ENCODE measurements at places on chromosomes 11 and 22.

DNA sequence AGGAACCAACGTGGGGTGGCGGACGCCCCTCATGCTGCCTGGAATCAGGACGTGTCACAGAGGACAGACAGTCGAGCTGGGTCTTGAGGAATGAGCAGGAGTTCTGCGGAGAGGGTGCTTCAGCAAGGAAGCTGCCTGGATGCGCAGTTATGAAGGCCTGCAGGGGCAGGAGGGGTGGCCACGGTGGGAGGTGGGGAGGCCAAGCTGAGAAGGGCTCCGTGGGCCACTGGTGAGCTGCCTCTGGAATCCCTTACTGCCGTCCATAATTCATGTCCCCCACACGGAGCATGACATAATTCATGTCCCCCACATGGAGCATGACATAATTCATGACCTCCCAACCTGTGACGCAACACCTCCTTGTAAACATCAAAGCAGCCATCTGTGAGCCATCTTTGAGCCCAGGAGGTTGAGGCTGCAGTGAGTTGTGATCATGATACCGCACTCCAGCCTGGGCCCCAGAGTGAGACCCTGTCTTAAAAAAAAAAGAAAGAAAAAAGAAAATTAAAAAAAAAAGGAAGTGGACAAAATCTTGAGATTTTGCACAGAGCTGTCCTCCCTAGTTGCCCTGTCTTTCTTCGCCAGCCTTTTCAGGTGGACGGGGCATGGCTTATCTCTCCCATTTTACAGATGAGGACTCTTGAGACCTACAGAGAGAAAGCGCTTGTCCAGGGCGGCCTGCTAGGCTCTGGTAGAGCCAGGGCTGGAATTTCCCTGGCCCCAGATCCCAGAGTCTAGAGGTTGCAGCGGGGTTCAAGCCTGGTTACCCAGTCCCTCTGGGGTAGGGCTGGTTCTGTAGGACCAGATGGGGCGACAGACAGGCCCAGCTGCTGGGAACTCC is 24.3 kb upstream of the PICK1 start:
- DNase-seq: no peak

- DNase-seq: no peak
Measured at GRCh38 chr11:10322401-10322800, 17.5 kb downstream of the ADM start.

DNA sequence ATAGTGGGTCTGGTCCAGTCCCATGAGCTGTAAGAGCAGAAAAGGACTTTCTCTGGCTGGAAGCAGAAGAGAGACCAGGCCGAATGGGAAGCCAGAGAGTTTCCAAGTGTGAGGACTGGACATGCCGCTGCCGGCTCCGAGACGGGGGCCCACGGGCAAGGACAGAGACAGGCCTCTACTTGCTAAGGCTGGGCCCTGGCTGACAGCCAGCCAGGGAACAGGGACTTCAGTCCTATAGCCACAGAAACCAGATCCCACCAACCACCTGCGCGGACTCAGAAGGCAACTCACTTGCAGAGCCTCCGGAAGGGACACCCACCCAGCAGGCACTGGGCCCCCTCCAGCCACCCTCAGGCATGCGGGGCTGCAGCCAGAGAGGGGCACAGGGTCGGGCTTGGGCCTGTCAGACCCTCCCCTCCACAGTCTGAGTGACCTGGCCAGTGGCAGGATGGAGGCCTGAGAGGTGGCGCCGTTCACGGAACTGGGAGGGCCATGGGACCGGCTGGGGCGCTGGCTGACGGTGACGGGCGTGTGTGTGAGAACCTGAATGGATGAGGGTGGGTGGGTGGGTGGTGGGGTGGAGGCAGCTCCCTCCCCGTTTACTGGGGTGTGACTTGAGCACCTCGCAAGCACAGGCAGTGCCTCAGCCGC is 47.8 kb upstream of the A4GALT start:
- no peak for DNase-seq

DNA sequence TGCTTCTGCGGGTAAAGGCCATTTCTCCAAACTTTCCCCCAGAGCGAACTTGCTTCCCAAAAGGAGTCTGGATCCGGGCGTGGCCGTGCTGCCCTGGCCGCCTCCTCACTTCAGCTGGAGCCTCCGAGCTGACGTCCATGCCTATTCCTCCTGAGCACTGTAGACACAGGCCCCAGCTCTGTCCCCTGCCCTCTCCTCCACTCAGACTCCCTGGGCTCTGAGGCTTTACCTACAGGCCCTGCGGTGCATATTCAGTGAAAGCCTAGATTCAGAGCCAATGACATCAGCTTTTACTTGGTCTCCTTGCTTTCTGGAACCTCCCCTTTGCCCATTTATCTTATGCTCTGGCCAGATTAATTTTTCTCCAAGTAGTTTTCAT is 9.7 kb downstream of the LRP5 start:
- no peak for DNase-seq

DNA sequence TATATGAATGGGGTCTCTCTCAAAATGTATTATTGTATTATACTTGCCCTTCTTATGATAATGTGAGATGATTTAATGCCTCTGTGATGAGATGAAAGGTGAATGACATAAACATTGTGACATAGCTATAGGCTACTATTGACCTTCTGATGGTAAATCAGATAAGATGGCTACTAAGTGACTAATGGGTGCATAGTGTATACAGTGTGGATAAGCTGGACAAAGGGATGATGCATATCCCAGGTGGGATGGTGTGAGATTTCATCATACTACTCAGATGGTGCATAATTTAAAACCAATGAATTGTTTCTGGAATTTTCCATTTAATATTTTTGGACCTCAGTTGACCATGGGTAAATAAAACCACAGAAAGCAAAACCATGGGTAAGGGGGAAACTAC is 243.5 kb downstream of the SBF2 start:
- DNase-seq: no peak

DNA sequence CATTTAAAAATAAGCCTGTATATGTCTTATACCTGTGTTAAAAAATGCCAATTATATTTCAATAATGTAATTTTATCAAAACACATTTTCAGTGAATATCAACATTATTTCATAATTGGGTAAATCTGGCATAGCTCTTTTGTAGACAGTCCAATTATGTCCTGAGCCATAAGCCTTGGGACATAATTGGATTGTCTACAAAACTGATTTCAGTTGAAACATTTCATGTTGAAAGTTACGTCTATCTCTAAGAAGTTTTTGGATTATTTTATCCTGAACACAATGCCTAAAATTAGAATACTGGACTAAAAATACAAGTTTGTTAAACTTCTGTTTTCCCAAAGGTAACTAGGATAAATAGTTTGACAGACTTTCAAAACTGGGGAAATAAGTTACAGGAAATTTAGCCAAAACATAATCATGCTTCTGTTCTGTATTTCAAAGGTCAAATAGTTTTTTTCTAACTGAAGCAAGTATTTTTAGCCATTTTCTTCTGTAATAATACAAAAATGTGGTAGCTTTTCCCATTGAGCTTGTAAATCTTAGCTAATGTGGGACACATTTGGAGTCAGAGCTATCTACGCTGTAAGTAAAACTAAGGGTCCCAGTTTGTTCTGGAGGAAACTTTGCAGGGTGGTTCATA is 100.7 kb upstream of the BIRC3 start:
- no peak for DNase-seq

DNA sequence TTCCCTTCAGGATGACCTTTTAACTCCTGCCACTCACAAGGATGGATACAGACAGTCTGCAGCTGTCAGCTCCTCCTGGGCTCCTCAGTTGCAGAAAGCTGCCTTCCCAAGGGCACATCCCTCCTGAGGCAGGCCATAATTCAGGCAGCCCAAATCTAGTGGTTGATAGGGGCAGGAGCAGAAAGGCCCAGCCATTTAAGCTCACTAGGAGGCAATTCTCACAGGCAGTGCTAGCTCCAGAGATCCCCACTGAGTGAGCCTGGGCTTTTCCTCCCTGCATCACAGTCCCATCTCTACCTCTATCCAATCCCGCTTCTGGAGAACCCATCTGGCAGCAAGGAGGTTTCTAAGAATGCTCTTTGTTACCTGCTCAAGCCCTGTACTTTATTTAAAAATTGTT is 200.6 kb downstream of the ARHGAP42 start:
- no peak for DNase-seq

- no peak for DNase-seq
Measured at GRCh38 chr11:45899086-45899447, 8.0 kb downstream of the FREY1 start.

GRCh38 chr11:2541881-2542361 is 97.1 kb downstream of the KCNQ1 start:
- DNase-seq: no peak

- no peak for DNase-seq
Measured at GRCh38 chr11:123374622-123374968, 55.5 kb upstream of the GRAMD1B start.

GRCh38 chr11:67694875-67695555 is 20.6 kb upstream of the ALDH3B2 start:
- no peak for DNase-seq

GRCh38 chr11:120241277-120241676 is 1.3 kb downstream of the POU2F3 start:
- DNase-seq: no peak

- no peak for DNase-seq
Measured at GRCh38 chr11:3198815-3199214, 19.8 kb downstream of the MRGPRG start.

GRCh38 chr11:88016392-88017170 is 158.7 kb downstream of the RAB38 start:
- DNase-seq: peak; percentile 10

DNA sequence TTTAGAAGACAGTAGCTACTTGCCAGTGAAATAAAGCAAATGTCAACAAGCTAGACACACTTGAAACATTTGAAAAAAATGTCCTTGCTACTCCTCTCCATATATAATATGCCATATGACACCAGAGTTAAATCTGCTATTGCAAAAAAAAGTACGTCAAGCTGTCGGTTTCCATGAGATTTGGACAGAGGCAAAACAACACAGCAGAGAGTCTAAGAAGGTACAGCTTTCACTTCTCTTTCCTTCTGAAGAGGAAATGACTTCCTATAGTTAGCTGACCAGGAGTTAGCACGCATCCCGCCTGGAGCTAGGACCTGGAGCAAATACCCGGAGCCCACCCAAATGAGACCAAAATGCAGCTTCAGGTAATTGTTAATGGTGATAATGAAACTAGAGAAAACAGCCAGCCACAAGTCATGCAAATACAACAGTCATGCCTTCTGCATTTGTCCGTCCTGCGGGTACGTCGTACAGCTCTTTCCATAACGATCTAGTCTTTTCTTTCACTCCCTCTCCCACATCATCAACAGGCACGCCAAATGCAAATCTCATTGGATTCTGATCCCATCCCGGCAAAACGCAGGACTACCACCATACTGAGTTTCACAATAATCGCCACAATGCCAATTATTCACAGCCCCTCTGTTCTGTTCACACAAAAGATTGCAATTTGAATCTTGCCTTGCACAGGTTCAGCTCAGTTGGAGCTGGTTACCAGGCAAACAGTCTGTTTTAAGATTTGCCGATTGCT is 395.0 kb upstream of the CCDC90B start:
- DNase-seq: no peak

GRCh38 chr11:122331079-122331478 is 215.1 kb upstream of the BLID start:
- DNase-seq: no peak

- DNase-seq: peak; percentile 61
Measured at GRCh38 chr11:61777234-61778090, 14.9 kb downstream of the TMEM258 start.

- DNase-seq: no peak
Measured at GRCh38 chr22:45718391-45718790, 46.8 kb downstream of the ATXN10 start.

GRCh38 chr22:18145676-18146388 is 4.1 kb upstream of the USP18 start:
- no peak for DNase-seq

DNA sequence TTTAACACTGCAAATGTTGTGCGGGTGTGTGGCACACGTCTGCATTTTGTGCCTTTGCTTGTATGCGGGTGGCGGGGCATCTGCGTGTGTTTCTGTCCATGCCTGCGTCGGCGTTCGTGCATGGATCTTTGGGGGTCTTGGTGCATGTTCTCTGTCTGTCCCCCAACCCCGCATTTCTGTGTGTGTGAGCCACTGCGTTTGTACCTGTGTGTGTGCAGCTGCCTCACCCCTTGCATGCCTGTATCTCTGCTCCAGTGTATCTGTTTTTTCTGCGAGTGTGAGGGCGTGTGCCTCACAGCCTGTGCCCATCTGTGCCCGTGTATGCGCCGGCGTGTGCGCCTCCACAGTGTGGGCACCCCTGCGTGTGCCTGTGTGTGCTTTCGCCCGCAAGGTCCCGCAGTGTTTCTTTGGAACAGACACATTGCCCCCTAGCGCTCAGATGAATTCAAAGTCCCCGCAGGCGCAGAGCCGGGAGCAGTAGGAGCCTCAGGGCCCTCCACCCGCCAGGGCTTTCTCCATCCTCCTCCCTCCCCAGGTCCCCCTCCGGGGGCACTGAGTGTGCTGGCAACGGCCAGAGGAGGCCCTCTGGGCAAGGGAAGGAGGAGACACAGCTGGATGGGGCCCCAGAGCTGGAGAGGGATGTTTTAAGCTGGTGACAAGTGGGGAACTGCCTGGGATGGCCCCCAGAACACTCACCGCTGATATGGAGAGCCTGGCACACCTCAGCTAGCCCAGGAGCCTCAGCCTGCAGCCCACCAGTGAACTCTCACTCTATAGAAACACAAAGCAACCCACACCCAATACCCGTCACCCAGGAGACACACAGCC is 3.1 kb upstream of the MN1 start:
- DNase-seq: peak; percentile 11

DNA sequence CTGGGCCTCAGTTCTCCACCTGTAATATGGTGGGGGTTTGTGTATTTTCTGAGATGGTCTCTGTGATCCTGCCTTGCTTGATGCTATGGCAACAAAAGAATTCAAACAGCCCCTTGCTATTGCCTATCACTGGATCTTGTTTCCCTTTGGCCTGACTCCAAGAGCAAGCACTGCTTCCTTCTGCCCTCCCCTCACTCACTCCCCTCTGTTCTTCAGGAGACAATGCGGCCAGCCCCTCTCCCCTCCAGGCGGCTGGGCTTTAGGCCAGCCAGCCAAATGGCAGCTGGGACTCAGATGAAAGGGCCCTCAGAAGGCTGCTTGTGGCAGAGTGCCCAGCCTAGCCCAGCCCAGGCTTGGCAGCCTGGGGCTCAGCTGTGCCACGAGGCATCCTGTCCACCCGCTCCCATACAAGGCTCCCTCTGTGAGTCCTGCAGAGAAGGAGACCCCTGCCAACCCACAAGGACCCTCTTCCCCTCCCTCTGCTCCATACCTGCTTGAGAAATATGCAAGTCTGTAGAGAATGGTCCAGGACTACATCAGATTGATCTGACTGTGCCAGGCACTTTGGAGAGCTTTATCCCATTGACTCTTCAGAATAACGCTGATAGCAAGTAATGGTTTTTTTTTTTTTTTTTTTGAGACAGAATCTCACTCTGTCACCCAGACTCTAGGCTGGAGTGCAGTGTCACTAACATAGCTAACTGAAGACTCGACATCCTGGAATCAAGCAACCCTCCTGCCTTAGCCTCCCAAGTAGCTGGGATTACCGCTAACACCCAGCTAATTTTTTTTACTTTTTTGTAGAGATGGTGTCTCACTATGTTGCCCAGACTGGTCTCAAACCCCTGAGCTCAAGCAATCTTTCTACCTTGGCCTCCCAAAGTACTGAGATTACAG is 7.6 kb upstream of the KCTD14 start:
- DNase-seq: no peak
